ENCODE measurements at places on chromosomes 7 and 10.

GRCh38 chr7:66418537-66418936, 210.1 kb upstream of the KCTD7 start:
- DNase-seq: no peak

- no peak for DNase-seq
Observed at GRCh38 chr10:30114401-30114800, 55.0 kb upstream of the JCAD start.

DNA sequence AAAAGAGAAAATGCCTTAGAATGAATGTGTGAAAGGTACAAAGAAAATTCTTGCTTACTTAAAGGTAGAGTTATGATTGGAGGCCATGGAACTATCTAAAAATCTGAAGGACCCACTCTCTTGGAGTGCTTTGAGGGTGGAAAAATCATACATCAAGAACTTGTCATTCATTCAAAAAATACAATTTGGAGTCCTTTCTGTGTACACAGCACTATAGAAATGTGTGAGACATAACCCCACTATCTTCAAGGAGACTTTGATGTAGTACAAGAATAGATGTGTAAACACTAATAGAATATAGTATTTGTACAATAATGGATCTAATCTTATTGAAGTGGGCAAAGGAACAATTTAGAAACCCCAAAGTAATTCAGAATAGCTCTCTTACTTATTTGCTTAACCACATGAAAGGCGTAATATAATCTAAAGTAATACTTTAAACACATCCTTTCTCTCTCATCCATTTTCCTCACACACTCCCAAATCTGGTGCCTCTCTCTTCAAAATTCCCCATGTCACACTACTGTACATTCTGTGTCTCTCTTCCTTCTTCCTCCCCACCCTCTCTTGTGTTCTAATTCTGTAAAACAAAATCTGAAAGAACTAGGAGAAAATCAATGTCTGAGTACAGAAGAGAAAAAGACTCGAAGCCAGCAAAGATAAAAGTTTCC, 166.7 kb downstream of the DNAJB9 start:
- no peak for DNase-seq

DNA sequence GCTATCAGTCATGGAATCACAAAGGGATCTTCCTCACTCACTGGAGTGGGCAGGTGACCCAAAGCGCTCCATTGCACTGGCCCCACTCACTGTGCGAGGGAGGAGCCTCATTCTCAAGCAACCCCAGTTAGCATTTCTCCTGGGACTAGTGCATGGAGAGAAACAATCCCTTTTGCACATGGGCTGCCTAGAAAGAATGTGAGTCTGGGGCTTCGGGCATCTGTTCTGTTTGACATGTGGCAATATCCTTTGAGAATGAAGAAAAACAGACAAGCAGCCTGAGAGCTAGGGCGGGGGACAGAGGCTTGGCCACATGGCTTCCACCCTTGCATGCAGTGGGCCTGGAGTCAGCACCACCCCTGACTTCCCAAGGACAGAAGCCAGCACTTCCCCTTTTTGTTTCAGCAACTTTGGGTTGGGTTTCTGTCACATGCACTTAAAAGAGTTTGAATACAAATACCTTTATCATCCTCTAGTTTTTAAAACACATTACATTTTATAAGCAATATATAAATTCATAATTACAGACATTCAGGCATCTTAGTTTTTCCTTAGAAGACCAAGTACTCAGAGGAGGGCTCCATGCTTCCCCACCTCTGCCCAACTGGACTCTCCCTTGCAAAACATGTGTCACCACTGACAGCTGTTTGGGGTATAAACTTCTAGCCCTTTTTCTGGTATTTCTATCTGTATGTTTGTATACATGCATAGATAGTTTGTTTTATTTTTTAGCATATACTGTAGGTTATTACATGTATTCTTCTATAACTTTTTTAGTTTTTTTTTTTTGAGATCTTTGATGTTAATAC, 73.8 kb downstream of the RBM20 start:
- no peak for DNase-seq

GRCh38 chr10:101783736-101784118, 481 bp upstream of the NPM3 start:
- no peak for DNase-seq

DNA sequence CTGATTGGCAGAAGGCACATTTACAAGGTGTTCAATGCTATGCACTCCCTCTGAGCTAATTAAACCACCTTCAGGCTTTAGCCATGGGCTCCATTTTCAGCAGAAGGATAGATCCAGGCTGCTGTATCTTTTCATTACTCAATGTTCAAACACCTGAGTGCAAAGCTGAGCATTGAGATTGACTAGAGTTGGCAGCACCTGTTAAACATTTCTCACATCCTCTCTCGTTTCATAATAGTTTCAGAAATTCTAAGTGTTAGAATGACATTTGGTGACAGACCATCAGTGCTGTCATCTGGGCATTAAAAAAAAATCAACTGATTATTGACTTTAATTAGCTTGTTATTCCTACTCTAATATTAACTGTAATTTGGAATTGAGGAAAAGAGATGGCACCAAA, 187.1 kb upstream of the SEMA3E start:
- no peak for DNase-seq

GRCh38 chr7:70153933-70154332, 555.7 kb downstream of the AUTS2 start:
- DNase-seq: no peak
